ENCODE measurements at places on chromosomes 16 and 17.

DNA sequence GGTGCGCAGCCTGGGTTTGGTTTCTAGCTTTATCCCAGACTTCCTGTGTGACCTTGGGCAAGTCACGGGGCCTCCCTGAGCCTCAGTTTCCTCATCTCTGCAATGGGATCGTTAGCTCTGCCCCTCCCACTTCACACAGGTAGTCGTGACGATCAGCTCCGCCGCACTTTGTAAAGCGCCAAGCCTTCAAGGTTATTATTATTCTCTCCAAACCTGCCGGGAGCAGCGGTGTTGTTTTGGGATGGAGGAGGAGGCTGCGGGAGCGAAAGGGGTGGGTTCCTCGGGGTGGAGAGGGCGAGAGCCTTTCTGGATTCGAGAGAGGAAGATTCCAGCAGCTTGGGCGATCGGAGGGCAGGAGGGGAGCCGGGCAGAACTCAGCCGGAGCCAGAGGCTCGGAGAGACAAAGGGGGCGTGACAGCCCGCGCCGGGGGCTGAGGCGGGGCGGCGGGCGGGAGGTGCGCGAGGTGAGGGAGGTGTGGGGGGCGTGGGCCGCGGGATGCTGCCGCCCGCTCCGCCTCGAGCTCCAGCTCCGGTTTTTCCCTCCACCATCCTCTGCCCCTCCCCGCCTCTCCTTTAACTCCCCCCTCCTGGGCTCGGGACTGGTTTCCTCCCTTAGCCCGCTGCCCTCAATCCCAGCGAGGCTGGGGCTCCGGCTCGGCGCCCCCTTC, at the start of gene EFNB3:
TSS of gene EFNB3 (plus strand) at position 602 of the 668 bp plus-strand sequence. CDS start 397 bp downstream, outside the sequence.
- DNase-seq = peak; percentile 59

GRCh38 chr17:40952661-40953060, 14.1 kb downstream of the KRT39 start:
- peak; percentile 92 for DNase-seq

DNA sequence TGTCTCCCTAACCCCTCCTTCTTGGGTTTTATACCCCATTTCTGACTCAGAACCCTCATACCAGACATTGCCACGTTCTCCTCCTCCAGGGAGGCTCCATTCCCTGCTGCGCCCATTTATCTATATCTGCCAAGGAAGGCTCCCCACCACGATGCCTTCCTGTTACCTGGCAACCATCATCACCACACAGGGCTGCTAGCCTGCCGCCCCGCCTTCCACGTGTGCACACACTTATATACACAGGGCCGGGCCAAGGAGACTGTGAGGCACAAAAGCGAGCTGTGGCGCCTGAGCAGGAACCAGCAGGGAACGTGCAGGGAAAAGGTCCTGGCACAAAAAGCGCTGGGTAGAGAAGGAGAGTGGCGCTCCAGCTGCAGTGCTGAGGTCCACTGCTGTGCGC, 261.8 kb downstream of the CBLN1 start:
- DNase-seq = peak; percentile 24

DNA sequence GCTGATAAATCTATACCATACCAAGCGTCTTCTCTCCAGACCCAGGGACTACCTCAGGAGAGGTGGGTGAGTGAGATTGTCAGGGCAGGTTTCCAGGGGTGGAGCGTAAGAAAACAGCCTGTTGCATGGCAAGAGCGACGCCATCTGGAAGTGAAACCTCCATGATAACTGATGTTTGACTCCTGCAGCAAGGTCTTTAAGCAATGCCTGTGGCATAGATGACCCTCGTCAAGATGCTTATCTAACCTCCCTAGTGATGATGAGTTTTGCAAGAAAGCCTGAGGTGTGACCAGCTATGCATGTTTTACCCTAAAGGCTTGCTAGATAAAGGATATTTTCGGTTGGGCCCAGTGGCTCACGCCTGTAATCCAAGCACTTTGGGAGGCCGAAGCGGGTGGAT, 71.6 kb downstream of the GSG1L start:
- DNase-seq = no peak

GRCh38 chr17:7308625-7309433, 1.4 kb downstream of the EIF5A start:
- peak; percentile 81 for DNase-seq

DNA sequence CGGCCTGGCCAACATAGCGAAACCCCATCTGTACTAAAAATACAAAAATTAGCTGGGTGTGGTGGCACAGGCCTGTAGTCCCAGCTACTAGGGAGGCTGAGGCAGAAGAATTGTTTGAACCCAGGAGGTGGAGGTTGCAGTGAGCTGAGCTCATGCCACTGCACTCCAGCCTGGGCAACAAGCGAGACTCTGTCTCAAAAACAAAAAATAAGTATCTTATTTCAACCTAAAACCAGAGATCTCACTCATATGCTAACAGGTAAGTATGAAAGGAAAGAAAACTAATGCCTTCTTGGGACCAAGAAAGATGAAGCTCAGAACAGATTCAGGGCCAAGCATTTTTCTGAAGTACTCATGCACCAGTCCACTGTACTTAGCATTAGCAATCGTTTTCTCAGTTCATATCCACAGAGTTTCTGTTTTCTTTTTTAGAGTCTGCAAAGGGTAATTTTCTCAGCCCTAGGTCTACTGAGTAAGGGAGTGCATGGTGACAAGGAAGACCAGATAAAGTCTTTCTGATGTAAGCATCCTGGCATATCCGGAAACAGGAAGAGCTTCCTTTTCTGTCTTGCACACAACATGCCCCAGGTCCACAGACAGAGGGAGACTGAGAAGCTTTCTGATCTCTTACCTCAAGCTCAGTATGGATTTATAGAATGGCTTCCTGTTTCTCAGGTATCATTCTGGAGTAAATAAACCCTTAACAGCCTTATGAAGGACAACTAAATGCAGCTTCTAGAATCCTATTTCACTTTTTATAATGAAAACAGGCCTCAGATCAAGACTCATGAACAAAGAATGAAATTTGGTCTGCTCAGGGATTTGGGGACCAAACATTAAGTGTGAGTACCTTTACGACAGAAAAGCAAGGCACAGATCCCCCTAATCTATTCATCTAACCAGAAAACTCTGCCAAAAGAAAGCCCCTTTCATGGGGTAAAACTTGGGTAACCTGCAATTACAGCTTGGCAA, 38.7 kb upstream of the FOXJ1 start:
- peak; percentile 36 for DNase-seq

DNA sequence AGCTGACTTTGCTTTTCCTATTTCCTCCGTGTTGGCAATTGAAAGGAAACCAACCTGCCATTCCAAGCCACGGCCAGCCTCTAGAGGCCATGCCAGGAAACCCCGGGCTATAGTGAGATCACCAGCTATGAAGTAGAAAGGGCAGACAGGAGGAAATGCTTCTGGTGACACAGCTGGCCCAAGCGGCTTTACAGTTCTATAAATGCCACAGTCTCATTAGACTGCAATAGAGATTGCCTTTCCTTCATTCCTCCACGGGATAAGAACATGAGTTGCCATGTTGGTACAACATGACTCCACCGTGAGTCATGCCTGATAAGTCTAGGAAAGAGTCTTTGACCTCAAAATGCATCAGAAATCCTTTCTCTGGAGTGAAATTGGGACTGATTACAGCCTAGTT, 384.9 kb downstream of the GRIN2A start:
- DNase-seq = peak; percentile 45

GRCh38 chr17:12996357-12996756, 21.5 kb downstream of the ELAC2 start:
- no peak for DNase-seq

DNA sequence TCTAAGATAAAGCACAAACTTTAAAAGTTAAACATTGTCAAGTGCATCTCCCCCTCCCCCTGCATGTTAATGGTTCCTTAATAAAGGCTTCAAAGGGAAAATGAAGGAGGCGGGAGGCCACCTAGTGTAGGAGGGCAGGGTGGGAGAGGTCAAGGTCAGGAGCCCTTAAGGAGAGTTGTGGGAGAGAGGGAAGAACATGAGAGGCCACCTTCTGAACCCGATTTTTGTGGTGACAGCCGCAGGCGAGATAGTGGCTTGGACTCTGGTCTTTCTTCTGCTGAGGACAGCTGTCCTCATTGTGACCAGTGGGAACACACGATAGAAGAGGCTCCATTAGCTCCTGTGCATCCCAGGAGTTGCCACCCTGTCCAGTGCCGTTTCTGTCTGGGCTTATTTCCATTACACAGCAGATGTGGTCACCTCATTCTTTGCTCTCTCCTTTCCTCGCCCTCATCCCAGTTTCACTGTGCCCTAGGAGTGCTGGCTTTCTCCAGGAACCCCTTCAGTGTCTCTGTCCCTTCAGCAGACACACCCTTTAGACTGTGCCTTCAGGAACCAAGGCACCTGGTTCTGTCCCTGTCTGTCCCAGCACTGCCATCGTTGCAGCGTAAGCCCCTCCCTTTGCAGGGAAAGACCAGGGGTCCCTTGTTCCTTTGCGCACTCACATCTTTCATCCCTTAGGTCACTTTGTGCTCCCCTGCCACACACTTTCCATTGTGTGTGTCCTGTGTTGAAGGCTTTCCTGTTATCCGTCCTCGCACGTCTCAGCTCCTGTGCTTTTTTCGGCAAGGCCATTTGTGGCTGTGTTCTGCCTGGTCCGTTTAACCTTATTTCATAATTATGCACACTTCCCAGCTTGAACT, 7.5 kb downstream of the SEC14L1 start:
- no peak for DNase-seq

DNA sequence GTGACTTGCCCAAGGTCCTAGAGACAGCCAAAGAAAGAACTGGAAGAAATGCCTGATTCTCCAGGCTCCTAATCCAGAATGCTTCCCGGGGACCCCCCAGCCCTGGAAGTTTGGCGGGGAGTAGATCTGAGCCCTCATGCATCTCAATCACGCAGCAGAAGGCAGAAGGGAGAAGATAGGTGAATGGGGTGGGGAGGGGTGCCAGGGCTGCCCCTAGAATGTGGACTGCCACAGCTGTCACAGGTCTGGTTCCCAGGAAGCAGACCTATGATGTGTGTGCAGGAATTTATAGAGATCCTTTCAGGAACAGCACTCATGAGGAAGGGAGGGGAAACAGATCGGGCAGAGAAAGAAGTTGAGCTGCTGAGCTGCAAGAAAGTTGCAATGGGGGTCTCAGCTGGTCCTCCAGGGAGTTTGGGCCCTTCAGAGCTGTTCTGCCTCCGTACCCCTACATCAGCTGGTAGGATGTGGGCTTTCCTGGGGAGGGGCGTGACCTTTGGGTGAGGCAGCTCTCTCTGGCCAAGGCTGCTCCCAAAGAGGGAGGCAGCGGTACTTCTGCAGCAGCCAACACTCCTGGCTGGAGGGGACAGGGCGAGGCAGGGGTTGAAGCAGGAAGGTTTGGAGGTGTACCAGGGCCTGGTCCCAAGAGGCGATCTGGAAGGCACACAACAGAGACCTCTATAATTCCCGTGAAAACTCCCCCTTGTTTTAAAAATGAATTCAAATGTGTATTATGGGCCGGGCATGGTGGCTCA, 43.4 kb downstream of the DNAH9 start:
- DNase-seq = no peak

All from fibroblast of skin of scalp (primary cell).